ENCODE measurements at places on chromosomes 4 and X.
A peak's percentile ranks its signal among the peaks of the same experiment; 100 is the strongest.

- DNase-seq: no peak
These were observed 452.7 kb upstream of the HS3ST1 start for GRCh38 chr4:11881364-11881763.

DNA sequence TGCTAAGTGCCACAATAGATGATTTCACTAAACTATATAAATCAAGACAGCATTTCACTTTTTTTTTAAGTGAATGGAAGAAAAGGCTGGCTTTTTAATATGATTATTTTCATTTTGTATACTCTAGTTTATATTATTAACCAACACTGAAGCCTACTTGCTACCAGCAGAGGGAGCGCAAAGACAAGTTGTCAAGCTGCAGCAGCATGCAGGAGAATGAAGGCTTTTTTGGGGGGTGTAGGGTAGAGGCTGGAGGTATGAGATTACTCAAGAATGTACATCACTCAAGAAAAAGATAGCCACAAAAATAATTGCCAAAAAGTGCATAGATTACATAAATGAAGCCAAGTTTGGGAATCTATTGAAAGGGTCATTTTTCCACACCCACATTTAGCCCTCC, 519.5 kb downstream of the FGF13 start:
- DNase-seq: no peak

DNA sequence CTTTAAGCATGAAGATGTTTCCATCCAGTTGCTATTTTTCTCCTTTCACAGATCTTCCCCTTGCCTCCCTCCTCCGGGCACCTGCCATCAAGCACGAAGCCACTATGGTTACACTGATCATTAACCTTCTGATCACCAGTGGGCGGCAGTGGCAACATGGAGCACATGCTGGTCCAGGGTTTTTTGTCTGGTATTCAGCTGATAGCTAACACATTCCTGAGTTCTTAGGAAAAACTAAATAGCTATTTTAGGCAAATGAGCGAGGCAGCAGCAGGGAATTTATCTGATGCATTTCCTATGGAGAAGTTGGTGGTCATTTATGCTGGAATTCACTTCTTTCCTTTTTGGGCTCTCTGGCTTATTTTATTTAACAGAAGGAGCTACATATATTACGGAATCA, 22.9 kb downstream of the SHISA3 start:
- no peak for DNase-seq

DNA sequence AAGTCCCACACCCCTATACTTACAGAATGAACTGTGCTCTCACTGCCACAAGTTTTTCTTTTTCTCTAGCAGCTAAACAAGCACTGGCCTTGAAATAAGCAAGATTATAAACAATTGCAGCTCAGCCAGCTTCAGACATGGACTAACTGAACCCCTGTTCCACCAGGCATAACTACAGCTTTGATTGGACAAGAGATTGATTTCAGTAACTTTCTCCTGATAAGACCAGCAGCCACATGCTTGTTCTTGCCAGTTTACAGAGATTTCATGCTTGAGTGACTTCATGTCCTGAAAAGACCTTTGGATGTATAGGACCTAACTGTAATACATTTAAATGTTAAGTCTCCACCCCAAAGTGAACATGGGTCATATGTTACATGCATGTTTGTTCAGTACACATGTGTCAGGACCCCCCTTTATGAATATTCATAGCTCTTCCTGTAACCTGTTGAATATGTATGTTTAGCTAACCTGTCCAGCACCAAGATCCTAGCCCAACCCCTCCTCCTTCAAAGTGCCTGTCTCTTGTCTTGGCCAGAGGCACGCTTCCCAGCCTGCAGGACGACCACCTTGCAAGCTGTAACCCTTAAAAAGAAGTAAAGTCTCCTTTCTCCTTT, 27.9 kb downstream of the ZNF275 start:
- no peak for DNase-seq

DNA sequence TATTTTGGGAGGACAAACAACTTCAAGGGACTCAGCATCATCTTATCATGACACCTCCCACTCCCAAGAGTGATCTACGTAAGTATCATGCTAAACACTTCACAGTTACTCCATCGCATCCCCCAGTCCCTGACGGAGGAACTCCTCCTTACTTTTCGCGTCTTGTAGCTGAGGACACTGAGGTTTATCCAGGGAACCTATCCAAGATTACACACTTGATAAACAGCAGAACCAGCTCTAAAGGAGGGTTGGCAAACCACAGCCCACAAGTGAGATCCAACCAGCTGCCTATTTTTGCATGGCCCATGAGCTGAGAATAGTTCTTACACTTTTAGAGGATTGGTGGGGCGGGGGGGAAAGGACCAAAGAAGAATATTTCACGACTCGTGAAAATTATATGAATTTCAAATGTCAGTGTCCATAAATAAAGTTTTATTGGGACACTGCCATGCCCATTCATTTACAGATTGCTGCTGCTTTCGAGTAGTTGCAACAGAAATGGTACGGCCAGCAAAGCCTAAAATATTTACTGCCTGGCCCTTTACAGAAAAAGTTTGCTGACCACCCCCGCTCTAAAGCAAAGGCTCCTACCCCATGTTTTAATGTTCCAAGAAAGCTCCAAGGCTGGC, 47.8 kb downstream of the SEPSECS start:
- DNase-seq: no peak

GRCh38 chr4:76060506-76060905, 14.0 kb upstream of the ART3 start:
- DNase-seq: no peak

DNA sequence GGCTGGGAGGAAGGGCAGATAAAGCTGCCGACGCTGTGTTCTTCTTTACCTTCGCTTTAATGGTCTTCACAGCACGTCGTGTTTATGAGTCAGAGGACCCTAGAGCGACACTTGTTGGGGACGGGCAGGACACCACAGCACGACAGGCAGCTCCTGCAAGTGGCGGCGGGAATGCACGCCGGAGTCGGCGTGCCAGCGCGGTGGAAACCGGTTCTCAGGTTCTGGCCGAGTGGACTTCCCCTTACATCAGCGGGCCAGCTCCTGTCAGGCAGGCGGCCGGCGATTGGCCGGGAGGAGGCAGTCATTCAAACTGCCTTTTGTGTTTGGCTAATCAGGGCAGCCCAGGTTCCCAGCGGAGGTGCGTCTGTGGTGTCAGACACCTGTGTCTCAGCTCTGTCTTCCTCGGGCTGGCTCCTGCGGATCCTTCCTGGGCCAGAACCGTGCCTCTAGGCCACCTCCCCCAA, 150.9 kb downstream of the SHROOM3 start:
- DNase-seq: peak; percentile 74

DNA sequence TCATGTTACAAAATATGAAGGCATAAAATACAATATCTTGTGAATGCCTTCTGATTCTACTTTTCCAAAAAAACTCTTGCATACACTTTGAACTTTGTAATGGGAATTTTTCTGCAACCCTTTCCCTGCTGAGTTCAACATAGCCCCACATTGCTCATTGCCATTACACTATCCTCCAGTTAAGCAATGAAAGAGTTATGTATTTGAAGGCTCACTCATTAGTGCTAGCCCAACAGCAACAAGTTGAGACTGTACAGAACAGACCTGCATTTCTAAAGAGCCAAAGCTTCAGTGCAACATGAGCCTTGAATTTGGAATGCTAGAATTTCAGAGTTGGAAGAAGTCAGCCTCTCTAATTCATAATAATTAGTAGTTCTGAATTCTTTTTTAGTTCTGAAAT, 44.4 kb upstream of the STAG2 start:
- DNase-seq: no peak

DNA sequence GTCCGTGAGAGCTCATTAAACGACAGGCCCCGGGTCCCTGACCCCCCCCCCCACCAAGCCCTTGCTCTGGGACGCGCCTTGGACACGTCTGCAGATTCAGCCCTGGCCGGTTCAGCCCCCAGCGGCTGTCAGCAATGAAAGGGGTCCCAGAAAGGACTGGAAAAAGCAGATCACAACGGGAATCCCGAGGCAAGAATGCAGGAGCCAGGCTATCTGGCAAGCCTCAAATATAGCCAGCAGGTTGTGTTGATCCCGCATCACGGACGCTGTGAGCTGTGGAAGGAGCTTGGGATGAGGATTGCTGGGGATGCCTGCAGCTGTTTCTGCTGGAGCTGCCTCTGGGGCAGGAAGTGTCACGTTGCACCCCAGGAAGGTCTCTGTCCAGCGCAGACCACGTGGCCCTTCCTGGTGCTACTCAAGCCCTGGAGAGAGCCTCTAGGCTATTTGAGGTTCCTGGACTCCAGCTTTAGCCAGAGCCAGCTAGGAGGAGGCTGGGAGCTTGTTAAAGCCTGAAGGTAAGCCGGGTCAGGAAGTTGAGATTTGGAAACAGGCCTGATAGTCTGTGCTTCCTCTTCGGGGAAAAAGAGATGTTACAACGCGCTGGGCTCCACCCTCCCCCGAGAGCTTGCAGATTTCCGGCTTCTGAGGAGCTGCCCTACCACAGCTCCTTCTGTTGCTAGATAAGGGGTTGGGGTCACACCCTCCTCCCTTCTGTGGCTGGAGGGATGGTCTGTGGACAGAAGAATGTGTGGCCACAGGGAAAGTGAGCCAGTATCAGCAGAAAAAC, 19.3 kb upstream of the CSF2RA start:
- no peak for DNase-seq

DNA sequence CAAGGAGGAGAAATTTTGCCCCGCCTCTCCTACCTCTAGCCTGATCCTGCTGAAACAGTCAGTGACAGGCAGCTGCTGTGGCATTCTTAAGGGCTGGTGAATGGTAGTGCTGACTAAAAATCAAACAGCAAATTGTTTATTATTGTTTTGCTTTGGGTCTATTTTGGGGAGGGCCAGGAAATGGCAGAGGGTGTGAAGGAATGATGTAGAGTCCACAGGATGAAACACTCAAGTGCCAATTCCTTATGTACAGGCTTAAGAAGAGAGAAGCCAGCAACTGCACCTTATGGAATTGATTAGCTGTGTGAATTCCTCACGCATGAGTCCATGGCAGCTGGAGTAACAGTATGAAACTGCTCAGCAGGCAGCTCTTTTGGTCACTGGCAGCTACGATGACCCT, 39.7 kb downstream of the VEGFC start:
- no peak for DNase-seq

DNA sequence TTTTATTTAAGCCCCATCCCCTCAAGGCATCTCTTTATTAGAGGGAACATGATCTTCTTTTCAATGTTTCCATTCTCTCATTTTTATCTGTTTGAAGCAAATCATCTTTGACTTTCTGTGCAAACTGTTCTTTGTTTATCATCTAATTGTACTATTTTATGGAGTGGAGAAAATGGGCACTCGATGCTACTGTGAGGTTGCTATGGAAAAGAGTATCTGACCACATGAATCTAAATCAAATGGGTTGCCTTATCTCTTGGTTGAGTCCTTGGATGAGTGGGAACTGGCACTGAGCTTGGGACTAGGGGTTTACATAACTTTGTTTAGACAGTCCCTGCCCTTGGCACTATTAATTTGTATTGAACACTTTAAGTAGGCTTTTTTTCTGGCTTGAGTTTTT, 9.1 kb downstream of the OCRL start:
- DNase-seq: no peak

GRCh38 chr4:145815027-145815612, 123.5 kb downstream of the ZNF827 start:
- no peak for DNase-seq

- DNase-seq: no peak
These were observed 11.7 kb downstream of the C1GALT1C1 start for GRCh38 chrX:120617996-120618630.

DNA sequence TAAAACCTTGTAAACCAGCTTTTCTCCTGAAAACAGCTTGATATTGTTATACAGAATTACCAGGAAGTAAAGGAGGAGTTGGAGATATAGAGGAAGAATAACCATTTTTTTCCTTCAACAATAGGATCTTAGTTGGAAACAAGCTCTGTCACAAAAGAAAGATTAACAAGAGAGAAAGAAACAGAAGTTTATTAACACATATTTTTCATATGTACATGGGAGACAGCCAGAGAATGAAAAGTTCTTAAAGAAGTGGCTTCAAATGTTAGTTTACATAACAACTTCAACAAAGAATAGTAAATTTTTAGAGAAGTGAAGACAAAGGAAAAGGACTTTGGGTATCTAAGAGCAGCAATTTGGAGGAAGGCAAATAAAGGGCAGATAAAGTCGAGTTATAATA, 94.9 kb upstream of the ANKRD50 start:
- DNase-seq: no peak

DNA sequence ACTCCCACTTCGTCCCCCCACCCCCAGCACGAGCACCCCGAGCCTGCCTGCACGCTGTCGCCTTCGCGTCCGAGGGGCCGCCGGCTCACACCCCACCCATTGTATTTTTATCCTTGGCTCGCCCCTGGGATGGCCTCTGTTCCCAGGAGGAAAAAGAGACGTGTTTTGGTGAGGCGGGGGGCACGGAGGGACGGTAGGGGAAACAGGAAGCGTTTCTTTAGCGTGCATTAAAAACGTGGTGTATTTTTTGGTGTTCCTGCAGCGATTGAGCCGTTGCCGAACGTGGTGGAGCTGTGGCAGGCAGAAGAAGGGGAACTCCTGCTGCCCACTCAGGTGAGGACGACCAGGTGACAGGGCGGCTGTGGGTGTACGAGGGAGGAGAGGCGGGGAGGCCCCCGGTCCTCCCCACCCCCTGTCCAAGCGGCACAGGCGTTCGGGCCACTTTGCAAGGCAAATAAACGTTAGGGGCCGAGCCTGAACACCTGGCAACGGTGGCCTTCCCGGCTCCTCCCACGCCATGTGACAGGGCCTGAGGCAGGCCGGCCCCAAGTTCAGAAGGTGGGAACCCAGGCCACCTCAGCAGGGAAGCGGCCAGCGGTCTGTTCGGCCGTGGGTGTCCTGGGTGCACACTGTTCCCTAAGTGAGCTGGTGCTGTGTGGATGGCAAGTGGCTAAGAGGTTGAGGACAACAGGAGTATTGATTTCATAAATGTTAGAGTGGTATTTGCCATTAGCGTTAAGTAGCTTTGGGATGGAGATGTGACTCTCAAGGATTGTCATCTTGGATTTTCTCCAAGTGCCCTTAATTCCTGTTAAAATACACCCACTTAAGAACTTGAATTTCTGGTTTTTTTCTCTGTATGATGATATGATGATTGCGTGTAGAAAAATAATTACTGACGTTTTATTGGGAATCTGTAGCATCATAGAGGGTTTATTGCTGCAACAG, 1.1 kb downstream of the TMEM131L start:
- DNase-seq: no peak

DNA sequence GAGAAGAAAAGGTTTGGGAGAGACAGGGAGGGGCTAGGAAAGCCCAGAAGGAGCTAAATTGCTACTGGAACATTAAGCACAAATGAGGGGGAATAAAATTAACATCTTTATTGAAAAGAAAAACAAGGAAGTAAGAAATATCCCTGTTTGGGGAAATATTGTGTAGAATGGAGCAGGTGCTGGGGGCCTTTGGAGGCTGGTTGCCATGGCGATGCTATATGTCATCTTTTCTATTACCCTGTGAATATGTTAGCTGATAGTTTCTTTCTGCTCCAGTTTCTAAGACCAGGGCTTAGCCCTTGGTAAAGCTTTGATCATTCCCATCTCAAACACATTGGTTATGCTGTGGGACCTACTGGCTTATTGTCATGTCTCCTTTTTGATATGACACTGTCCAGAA, 28.7 kb downstream of the TMEM31 start:
- no peak for DNase-seq

- no peak for DNase-seq
These were observed 199.9 kb downstream of the SHOX start for GRCh38 chrX:830532-830931.

Measured in suprapubic skin (tissue), 4 donors.